Activated CD4-positive, alpha-beta T cell treated with anti-CD3 and anti-CD28 coated beads, Interleukin-2, amount 50 U/mL, for 24 hours (primary cell): ENCODE measurements at places on chromosomes 16 and 17.

DNA sequence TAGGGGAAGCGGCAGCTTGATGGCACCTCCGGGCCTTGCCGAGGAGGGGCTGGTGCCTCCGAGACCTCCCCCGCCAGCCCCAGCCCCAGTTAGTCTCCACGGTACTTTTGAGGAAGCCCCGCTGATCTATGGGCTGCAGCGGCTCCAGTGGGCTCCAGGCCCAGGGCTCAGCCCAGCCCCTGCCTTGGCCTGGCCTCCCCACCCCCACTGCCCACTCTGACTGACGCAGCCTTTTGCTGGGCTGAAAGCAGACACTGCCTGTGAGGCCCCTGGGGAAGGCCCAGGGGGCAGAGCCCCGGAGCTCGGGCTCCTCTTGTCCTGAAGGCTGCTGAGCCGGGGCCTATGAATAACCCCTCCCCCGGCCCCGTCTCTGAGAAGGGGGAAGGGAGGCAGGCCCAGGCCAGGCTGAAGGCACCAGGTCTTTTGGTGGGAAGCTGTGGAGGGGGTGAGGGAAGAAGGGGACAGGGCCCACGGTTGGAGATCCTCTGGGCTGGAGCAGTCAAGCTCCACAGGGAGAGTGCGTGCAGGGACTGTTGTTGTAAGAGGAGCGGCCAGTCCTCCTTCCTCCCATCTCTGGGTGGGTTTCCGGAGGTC is 7.5 kb upstream of the SMTNL2 start:
- no peak for DNase-seq

- peak; percentile 21 for DNase-seq
Measured at GRCh38 chr17:21573961-21574610, 118.2 kb upstream of the KCNJ18 start.

- DNase-seq: no peak
Measured at GRCh38 chr16:58615280-58615679, 14.3 kb downstream of the CNOT1 start.

- no peak for DNase-seq
Measured at GRCh38 chr16:28607116-28607623, 2.7 kb downstream of the SULT1A1 start.

GRCh38 chr17:50518384-50519023 is 10.3 kb downstream of the MYCBPAP start:
- DNase-seq: no peak

- no peak for DNase-seq
Measured at GRCh38 chr16:11740567-11740966, 2.1 kb downstream of the TXNDC11 start.

DNA sequence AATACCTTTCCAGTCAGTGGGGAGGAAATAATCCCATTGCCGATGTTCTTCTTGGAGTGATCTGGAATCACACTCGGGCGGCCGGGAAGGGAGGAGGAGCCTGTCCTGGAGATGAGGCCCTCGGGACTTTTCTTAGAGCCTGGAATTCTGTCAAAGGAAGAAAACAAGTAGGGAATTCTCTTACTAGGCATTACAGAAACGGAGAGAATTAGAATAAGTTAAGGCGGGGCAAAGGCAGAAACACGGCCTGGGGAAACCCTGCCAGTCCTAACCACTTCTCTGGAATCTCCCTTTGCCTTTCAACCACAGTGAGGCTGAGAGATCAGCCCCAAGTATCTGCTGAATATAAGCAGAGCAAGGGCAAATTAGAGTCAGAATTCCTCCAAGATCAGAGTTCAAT is 27.8 kb downstream of the USP36 start:
- DNase-seq: no peak

DNA sequence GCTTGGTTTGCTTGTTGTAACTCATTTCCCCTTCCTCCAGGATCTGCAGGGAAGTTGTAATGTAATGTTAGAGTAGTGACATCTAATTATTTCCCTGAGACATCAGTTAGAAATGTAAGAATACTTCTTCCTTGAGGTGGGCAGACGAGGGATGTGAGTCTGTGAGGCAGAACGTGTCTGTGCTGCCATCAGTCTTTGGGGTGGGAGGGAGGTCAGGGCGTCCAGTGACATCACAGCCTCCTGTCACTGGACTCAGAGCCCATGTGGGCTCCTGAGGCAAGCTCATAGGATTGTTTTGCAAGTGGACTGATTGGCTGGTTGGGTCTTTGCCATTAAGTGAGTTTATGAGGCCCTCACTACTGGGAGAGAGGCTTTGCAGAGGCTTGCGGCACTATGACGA is 188.8 kb downstream of the CCDC182 start:
- DNase-seq: no peak

DNA sequence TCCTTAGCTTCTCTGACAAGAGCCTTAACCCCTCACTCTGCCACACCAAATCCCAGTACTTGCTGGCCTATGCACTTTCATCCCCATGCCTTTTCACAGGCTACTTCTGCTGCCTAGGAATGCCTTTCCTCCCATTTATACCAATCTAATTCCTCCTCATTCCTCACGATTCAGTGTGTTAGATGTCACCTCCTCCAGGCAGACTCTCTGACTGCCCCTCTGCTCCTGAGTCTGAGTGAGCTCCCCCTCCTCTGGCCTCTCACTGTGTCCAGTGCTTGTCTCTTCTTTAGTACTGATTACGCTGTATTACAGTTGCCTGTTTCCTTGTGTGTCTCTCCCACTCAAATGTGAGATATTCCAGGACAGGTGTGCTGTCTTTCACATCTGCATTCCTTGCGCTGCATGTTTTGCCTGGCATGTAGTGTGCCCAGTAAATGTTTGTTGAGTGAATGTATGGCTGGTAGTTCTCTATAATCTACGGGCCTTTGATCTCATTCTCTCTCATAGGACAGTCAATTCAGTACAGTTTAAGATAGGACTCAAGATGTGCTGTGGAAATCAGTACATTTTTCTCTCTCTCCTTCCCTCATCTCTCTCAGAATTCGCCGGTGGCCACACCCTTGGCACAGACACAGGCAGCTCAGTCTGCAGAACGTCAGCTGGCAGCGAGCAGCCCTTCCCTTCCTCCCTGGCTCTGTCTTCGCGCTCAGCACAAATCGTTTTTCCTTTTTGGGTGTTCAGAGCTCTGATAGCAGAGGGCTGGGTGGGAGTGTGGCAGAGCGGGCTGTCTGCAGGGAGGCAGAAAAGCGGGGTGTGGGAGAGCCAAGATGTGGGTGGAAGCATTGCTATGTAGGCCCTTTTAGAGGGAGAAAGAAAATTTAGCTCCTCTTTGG is 18.5 kb downstream of the ARL4D start:
- DNase-seq: no peak

DNA sequence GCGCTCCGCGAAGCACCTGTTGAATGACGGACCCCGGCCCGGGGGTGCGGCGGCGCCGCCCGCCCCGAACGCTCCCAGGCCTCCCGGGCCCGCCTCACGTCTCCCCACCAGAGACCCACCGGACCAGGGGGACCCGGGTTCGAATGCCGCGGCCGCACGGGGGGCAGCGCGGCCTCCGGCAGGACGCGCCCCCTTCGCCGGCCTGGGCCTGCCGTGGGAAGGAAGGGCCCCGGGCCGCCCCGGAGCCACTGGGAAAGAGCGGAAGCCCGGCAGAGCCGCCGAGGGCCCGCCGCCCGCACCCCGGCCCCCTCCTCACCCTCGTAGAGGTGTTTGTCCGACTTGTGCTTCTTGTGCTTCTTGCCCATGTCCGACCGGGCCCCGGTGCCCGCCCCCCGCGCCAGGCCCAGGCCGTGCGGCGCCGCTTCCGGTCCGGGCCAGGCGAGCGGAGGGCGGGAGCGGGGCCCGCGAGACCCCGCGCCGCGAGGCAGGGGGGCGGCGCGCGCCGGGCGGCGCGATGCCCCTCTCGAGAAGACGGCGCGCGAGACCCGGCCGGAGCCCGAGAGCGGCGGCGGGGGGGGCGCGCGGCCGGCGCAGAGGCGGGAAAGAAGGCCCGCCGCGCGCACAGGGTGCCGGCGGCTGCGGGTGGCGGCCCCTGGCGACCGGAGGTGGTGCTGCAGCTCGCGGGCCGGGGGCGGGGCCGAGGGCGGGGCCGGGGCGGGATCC is at the start of gene BRD7:
Gene BRD7 (minus strand): TSS at position 579 of the 723 bp plus-strand sequence. CDS start 214 bp downstream, at position 365.
- peak; percentile 74 for DNase-seq

GRCh38 chr17:4333041-4333440 is 33.4 kb downstream of the UBE2G1 start:
- no peak for DNase-seq

DNA sequence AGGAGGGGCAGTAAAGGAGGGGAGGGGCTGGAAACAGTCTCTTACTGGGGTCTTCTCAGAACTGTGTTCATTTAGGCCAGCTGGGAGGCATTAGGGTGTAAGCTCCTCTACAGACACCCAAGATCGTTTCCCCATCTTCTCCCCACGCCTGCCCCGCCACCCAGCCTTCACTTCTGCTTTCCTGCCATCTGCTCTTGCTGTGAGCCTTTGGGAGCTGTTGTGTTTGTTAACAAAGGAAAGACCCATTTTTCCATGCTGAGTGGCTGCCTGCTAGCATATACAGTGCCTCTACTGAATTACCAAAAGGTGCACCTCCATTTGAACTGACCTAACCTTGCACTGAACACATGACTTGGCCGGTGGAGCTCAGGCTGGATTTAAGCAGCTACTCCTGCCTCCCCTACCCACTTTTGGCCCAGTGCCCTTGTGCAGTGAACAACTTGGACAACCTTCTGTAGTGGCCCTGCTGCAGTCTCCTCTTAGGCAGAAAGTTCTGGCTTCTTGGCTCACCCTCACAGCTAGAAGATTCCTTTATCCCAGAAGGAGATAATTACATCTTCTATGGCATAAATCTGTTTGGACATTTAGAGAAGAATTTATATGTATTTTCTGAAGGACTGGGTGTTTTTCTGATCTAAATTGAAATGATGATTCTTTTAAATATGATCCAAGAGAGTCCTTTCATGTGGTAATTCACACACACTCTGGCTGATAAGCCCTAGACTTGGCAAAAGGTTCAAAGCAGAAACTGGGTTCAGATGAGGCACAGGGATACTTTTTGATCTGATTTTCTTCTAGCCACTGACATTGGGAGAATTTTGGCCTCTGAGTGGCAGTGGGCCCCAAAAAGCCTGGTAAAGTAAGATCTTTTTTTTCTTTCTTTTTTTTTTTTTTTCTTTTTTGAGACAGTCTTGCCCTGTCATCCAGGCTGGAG is 81.9 kb upstream of the HNF1B start:
- DNase-seq: no peak

DNA sequence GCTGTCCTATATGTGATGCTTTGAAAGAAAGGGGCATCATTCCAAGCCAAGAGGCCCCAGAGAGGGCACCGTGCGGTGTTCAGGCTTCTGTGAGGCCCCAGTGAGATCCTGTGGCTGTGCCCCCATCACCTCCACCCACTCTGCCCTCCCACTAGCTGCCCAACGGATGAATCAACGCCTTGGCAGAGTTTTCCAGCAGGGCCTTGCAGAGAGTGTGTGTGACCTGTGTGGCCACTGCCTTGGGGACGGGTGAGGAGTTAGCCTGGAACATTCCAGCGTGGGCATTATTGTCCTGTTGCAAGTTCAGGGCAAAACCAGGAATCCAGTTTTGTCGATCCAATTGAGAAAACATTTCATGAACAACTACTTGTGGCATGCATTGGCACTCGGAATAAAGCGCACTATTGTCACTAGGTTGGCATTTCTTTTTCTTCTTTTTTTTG is 53.7 kb downstream of the SF3B3 start:
- DNase-seq: no peak

DNA sequence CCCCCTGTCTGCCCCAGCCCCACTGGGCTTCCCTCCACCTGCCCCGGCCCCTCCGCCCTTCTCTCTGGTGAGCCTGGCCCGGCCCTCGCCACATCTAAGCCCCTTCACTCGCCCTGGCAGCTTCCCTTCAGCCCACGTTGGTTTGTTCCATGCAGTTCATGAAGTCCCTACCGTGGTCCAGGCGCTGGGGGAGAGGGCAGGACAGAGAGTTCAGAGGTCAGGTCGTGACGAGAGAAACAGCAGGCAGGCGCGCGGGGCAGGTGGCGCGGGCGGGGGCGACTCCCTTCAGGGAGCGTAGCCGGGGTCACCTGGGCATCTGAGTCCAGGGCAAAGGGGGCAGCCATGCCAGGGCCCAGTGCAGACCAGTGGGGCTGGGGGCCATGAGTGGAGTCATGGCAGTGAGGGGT is 8.9 kb upstream of the TEDC2 start:
- no peak for DNase-seq

GRCh38 chr17:10518271-10519037 is at the start of gene MYH1:
TSS of gene MYH1 (minus strand) at chr17:10518542. CDS start at chr17:10516642, 1,900 bp downstream.
- no peak for DNase-seq

- no peak for DNase-seq
Measured at GRCh38 chr17:9768381-9768934, 22.9 kb downstream of the DHRS7C start.

DNA sequence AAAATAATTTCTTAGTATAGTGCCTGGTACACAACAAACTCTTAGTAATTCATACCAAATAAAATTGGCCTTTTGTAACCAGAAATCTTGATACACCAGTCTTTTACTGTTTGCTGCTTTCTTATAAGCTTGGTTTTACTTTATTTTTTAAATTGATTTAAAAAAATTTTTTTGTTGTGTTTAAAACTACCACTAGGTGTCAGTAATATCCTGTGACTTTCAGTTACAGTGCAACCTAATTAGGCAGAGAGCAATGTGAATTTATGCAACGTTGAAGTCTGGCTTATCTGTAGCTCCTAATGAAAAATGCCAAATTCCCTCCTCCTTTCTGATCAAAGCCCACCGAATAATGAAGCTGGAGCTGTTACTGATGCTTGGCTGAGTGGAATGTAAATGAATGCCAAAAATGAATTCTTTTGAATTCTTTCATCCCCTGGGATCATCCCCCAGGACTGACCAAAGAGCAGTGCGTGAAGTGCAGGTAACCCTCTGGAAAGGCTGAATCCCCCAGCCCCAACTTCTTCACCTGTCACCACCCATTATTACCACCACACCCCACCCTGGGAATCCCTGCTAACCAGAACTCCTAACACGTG is 3.8 kb downstream of the ERCC4 start:
- no peak for DNase-seq

GRCh38 chr17:45902892-45903346 is 8.6 kb downstream of the MAPT start:
- no peak for DNase-seq

GRCh38 chr17:5975661-5976060 is 94.5 kb upstream of the WSCD1 start:
- DNase-seq: no peak

DNA sequence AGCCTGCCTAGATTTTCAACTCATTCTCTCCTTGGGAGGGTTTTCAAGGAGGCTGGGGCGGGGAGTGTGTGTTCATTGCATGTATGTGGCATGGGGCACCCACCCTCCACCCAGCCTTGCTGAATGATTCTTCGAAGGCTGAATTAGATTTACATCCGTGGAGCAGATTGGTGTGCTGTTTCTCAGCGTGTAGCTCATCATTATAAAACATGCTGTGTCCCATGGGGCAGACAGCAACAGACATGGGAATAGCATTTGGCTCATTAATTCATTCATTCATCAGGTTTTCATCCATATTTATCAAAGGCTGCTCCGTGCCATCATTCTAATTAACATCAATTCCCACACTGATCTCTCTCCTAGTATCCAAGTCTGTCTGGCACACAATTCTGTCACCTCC is 10.6 kb upstream of the CD300A start:
- no peak for DNase-seq

GRCh38 chr17:20213449-20213848 is 204.3 kb downstream of the SPECC1 start:
- DNase-seq: no peak

DNA sequence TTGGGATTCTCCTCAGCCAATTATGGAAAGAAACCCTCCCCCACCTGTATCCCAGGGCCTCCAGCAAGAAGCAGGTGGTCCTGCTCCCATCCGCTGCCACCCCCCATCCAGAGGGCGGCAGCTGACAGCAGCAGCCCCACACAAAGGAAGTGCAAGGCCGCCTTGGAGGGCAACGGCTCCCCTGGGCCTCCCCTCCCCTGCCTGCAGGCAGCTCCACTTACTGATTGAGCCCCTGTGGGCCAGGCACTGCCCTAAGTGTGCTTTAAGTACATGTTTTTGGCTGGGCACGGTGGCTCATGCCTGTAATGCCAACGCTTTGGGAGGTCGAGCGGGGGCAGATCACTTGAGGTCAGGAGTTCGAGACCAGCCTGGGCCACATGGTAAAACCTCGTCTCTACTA is 257.6 kb downstream of the PARN start:
- no peak for DNase-seq
